Stimulated activated CD8-positive, alpha-beta memory T cell treated with anti-CD3 and anti-CD28 coated beads, Interleukin-7, amount 100 ng/mL, for 1 hour (primary cell): ENCODE measurements at places on chromosomes 1 and 21.

GRCh38 chr1:44262816-44263567, 49.7 kb downstream of the DMAP1 start:
- DNase-seq: no peak

DNA sequence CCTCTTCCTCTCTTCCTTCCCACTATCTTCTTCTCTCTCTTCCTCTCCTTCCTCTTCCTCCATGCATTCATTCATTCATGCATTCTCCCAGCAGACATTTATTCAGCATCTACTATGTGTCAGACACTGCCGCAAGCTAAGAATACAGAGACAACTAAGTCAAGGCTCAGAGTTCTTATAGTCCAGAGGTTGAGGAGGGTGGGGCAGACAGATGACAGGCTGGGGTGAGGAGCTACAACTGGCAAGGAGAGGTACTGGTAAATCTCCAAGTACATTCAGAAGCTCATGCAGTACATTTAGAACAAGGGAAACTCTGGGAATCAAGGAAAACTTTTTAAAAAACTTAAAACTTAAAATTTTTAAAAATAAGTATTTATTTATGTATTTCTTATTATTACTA, 56.4 kb upstream of the FMOD start:
- no peak for DNase-seq

DNA sequence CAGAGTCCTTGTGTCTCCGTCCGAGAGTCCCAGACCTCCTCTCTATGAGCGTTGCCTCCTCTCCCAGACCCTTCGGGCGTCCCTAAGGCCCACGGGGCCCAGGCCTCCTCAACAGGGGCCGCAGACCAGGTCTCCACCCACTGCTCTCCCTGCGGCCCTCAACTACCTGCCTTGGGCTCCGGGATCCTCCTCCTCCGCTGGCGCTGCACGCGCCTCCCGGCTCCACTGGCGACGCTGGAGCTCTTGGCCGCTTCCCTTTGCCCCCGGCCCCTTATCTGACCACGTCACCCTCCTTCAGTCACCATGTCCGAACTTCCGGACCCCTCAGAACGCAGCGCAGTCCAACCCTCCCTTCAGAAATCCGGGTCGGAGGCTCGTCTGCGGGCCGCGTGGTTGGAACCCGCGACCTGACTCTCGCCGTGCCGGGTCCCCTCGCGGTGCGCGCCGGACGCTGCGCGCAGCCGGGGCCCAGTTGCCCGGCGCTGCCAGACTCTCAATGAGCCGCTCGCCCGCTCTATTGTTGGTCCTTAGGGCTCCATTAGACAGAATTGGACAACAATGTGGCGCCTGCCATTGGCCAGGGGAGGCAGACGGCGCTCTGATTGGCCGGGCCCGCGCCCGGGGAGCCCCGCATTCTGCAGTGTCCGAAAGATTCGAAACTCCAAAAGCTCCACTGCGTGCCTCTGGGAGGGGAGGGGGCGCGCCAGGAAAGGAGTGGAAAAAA, at the start of gene DMRTA2:
DMRTA2 (minus strand) TSS at position 498 of the 724 bp plus-strand sequence. CDS start 1,907 bp downstream, outside the sequence.
- no peak for DNase-seq

- no peak for DNase-seq
These were observed 280.5 kb downstream of the RRAGC start for GRCh38 chr1:38579056-38579455.

- DNase-seq: no peak
These were observed 201.8 kb upstream of the ZC3H12A start for GRCh38 chr1:37272626-37273025.

DNA sequence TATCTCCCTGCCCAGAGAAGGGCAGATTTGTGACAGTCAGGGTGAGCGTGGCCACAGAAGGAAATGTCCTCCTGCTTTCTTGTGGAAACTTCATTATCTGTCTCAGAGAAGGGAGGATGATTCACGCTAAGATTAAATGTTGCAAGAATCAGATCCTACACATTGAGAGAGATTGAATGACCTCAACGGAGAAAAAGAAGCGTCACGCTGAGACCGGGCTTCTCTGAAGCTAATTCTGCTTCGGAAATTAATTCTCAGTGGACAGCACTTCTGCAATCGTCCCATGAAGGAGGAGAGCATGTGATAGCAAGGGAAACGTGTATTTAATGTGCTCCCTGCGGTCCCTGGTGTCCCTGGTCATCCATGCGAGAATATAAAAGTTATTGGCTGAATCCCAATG, 19.8 kb upstream of the C1orf21 start:
- DNase-seq: no peak

- DNase-seq: no peak
These were observed 150.1 kb downstream of the PLXNA2 start for GRCh38 chr1:208093754-208094719.

- no peak for DNase-seq
These were observed 11.3 kb downstream of the LRRC47 start for GRCh38 chr1:3785045-3785444.

- no peak for DNase-seq
These were observed 1187.4 kb upstream of the NCAM2 start for GRCh38 chr21:19810779-19811178.

DNA sequence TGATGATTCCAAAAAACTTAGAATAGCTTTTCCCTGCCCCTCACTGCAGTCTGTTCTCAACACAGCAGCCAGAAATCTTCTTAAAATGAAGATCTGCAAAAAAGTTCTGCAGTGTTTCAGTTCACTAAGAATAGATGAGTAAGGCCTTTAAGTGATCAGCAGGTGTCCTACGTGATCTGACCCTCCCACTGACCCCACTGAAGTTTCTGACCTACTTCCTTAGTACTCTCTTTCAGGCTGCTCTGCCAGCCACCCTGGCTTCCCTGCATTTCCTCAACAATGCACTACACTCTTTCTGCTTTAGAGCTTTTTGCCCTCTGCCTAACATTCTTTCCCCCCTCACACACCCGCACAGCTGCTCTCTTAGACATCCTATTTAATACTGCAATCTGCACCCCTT, 182.5 kb downstream of the AKT3 start:
- DNase-seq: no peak

DNA sequence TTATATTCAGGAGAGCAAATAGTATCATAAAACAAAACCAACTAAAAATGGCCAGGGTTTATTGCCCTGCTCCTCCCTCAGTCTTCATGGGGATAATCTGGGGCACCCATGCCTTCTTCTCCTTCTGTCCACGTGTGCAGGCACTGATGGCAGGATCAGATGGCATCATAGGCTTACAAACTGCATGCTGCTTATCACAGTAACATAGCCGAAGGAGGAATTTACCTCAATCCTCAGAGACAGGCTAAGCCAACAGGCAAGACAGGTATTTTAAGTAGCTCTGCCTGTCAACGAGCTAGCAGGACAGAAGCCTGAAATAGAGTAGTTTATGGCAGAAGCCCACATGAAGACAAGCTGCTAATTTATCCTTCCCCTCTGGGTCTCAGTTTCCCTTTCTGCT, 9.4 kb downstream of the LAMB3 start:
- DNase-seq: no peak

- no peak for DNase-seq
These were observed 9.4 kb downstream of the TMEM50A start for GRCh38 chr1:25347556-25347955.

DNA sequence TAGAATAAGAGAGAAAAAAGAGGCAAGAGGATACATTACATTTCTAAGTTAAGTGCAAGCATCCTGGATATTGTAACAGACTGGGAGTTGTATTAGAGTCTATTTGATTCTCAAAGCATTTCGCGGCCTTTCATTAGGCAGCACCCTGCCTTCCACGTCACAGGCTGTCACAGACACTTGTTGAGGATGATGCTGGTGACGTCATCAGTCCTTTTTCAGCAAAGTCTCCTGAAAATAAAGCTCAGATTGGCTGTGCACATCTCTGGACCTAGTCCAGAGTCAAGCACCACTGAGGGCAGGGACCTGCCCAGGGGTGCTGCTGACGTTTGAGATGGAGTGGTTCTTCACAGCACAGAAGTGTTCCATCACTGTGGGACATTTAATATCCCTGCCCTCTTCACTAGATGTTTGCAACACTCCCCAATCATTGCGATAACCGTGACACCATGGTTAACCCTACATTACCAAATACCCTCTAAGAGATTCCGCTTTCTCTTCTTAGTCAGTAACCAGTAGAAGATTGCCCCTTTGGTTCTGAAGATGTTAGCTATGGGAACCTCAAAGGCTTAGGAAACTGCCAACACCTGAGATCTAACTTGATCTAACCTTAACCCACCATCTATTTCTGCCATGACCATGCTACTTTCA, 72.7 kb upstream of the F3 start:
- no peak for DNase-seq

DNA sequence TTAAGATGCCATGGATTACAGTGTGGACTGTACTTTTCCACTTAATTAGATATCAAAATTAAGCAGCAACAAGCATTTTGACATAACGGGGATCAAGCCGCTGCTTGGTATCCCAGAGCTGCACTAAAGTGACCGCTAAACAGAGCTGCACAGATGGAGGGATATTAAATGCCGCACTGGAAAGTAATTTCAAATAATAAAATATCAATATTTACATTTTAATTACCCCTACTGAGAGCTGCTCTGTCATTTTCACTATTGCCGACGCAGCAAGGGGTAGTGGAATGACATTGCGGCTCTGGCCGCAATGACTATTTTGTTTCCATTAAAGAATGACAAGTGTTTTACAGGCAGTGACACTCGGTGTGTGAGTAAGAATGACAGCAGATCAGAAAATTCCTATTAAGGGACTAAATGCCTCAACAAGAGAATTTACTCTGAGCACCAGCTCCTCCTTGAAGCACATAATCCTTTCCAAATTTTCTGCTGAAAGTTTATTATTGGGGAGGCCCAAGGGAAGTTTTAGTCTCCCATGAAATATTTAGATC, 109.1 kb upstream of the USH2A start:
- DNase-seq: no peak

- no peak for DNase-seq
These were observed 12.0 kb downstream of the NCMAP start for GRCh38 chr1:24567792-24568388.

DNA sequence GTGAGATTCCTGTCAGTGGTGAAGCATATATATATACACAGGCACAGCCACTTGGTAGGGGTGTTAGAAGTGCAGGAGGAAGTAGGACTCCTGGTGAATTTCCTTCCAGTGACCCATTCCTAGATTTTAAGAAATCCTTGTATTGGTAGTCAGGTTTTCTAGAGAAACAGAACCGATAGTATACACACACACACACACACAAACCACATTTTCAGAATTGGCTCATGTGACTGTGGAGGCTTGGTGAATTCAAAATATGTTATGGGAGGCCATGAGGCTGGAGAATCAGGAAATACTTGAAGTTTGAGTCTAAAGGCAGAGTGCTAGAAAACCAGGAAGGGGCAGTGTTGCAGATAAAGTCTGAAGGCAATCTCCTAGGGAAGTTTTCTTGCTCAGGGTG, 114.2 kb downstream of the FCRL5 start:
- no peak for DNase-seq

- no peak for DNase-seq
These were observed 123.8 kb upstream of the LMO4 start for GRCh38 chr1:87204921-87205320.

DNA sequence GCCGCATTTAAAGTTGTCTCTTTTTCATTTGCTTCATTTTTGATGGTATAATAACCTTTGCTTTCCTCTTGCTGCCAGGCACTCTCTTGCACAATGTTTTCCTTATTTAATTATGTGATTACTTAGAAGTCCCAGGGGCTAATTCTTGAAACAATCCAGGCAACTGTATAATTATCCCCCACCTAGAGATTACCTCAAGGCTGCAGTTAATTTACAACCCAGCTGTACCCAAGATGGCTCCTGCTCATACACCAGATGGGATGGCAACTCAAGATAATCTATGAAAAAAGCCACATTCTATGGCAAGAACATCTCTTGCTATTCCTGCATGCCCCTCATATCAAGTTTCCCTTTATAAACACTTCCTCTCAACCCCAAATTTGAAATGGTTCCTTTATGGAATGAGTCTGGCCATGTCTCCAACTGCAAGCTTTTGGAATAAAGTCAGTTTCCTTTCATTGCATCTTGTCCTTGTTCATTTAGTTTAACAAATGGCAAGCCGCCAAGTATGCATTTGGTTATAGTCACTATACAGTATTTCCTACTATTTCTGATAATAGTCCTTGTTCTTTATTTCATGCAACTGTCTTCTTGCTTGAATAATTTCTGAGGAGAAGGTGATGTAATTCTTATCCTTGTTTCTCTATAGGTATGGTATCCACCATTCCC, 1042.6 kb downstream of the PLA2G4A start:
- DNase-seq: no peak

DNA sequence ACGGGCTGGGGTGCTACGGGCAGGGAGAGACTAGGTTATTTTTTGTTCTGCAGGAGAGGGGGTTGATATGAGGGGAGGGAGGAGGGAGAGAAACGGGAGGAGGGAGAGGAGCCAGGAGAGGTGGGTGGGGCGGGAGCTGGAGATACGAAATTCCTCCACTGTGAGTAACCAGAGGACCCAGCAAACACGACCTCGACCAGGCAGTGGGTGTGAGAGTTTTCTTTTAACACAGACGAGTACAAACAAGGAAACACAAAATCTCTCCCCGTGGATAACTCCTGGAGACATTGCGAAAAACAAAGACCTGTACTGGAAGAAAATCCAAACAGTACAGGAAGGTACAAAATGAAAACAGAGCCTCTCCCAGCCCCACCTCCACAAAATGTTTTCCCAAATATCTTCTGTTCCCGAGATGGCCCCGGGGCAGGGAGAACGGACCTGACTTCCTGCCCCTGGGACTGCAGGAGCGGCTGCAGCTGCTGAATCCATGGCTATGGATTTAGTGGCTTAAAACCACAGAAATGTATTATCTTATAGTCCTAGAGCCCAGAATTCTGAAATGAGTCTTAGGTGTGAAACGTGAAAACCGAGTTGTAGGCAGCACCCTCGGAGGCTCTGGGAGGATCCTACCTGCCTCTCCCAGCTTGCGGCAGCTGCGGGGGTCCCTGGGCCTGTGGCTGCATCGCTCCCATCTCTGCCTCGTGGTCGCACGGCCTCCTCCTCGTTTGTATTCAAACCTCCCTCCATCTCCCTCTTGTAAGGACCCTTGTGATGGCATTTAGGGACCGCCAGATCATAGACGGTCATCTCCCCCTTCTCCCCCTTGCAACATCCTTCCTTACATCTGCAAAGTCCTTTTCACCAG, 82.2 kb downstream of the RIPK4 start:
- no peak for DNase-seq

GRCh38 chr1:3774946-3775489, 2.5 kb downstream of the SMIM1 start:
- no peak for DNase-seq

DNA sequence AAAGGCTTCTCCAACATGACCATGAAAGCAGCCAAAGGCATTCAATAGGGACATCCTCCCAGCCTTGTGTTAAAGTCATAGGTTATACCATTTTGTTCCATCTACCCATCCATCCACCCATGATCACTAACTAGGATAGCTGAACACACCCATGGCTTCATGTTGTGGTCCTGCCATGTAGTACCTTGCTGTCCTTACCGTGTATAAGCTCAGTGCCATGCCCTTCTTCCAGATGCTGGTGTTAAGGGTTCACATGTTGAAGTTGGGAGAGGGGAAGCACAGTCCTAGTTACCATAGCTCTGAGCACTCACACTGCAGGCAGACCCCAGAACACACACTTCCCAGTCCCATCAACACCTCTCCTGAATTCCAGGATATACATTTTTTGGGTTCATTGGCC, 51.5 kb downstream of the ATP5PO start:
- no peak for DNase-seq
